Dorsolateral prefrontal cortex (tissue), 122 donors: ENCODE measurements at places on chromosomes 1 and 21. TPM values are rescaled to one million over a fixed set of nuclear protein-coding genes. Genes with fewer than 3 reads are reported as not detected.

- no peak for DNase-seq
These were observed 64.8 kb downstream of the ALPL start for GRCh38 chr1:21573971-21574465.

DNA sequence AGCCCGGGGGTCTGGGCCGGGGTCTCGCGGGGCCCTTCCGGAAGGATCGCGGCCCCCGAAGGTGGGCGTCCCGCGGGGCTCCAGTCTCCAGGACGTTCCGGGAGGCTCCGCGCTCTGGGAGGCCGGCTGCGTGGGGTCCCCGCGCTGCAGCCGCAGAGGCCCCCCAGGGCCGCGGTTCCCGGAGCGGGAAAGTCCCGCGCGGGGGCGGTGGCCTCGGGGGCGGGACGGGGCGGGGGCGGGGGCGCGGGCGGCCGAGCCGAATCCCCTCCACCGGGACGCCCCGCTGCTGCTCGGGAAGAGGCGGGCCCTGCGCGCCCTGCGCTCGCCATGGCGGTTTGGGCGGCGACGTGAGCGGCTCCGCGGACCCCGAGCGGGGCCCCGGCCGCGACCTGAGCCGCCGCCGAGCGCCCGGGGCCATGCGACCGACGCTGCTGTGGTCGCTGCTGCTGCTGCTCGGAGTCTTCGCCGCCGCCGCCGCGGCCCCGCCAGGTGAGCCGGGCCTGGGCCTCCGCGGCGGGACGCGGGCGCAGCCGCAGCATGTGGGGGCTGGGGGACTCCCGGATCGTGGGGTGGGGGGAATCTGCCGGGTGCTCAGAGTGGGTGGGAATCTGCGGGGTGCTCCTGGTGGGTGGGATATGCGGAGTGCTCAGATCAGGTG is at the start of gene IFNGR2:
TSS of gene IFNGR2 (plus strand) at position 286 of the 658 bp plus-strand sequence. CDS start at position 417, 131 bp downstream.
- DNase-seq, result no peak

DNA sequence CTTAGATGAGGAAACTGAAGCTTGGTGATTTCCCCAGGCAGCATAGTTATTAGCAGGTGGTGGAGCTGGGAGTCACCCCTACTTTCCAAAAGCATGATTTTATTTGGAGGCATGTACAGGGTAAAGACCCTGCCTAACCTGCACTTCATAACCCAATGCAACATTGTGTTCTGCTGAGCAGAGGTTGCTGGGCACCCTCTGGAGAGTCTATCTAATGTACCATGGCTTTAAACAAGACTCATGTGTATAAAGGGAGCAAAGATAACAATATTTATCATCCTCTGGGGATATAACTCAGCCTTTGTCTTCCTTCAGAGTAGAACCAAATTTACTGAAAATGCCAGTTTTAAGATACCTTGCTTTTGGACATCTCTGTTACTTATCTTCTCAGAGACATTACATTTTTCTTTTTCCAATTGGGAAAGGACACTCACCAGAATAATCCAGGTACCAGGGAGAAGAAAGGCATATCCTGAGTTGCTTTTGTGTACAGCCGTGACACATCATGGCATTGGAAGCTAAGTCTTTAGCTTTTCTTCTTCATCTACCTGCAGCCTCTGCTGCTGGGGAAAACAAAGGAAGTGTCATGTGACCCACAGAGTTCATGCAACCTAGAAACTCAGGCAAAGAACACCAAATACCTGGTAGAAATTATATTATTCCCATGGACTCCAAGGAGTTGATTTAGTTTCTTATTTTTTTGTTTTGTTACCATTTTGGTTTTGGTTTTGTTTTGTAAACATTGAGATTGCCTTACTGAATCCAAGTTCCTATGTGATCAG is 39.6 kb downstream of the ELAVL4 start:
- no peak for DNase-seq

DNA sequence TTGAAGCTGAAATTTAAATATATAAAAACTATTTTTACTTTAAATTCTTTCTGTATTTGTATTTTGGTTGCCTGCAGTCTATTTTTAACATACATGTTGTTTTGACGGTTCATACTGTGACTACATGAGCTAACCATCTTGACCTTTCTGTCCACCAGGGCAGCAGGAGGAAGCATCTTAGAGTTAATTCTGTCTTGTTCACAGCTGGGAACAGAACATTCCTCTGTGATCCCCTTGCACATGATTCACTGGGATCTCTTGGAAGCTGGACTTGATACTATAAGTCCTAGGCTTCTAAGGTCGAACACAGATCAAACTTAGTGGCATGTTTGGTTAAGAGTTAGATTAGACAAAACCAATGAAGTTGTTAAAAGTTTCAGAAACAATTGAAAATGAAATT is 99.7 kb downstream of the NFIA start:
- no peak for DNase-seq

- DNase-seq, result no peak
These were observed 179.6 kb downstream of the TPR start for GRCh38 chr1:186195377-186195931.

DNA sequence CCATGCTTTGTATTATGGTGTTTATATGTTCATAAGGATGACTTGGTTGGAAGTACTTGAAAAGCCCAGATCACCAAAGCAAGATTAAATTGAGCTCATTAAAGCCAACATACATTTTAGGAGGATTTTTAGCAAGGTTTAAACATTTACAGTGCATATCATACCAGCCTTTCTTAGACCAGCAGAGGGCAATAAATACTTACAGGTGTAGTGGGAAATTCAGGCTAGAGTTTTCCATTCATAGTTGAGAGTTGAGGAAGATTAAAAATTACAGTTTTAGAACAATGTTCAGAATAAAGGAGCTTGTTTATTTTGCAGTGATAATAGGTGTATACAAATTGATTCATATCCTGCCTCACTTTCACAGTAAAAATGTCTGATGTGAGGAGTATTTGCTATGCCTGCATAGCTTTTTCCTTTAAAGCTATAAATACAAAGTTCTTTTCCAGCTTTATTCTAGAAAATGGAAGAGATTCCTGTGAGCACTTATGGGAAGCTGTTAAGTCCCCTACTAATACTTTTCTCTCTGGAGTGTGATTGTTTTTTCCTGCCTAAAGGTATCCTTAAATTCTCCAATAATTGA is 35.3 kb downstream of the DTL start:
- DNase-seq, result no peak

GRCh38 chr1:165854101-165854845 is 26.9 kb downstream of the UCK2 start:
- DNase-seq, result no peak

DNA sequence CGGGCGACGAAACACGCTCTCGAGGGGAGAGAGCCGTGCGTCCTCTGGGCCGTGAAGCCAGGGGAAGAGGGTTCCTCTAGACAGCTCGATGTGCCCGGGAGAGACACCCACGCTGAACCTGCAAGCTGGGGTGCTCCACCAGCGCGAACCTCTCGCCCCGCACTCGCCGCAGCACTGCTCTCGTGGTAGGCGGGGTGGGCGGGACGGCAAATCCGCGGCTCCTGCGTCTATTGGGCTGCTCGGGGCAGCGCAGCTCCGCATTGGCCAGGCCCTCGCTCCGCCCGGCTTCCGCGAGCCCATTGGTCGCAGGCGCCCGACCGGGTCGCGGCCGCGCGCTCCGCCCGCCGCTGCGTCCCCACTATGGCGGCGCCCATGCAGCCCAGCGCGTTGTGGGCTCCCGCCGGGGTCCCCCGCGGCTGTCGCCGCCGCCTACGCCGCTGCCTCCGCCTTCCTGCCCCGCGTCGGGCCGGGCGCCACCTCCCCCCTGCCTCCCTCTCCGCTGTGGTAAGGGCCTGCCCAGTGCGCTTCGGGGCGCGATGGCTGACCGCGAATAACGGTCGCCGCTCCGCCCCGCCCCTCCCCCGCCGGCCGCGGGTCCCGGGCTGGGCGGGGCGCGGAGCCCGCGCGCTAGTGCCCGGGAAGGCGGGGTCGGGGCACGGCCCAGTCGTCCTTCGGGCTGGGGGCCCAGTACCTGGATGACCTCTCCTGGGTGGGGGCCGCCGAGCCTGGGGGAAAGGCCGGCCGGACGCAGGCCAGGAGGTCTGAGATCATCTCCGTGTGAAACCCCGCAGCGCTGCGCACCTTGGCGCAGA is at the start of gene ST3GAL3:
TSS of gene ST3GAL3 (plus strand) at position 347 of the 812 bp plus-strand sequence. CDS start 28,727 bp downstream, outside the sequence.
- DNase-seq, result peak; percentile 85

The RHD gene
- total RNA-seq, result not detected

The FCER1G gene
- 86.4 TPM for total RNA-seq

The LHX8 gene
- total RNA-seq, result not detected

The TCEA3 gene
- 11.9 TPM for total RNA-seq
